ENCODE measurements at places on chromosomes 2 and 18.

DNA sequence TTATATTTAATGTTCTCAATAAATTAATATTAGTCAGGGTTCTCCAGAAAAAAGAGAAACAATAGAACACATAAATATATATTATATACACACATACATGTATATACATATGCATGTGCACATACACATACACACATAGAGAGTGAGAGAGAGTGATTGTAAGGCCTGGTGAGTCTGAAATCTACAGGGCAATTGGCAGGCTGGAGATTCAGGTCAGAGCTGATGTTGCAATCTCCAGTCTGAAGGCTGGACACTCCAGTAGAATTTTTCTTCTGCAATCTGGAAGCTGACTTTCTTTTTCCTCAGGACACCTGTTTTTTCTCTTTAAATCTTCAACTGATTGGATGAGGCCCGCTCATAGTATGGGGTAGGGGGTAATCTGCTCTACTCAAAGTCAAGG lies 3.2 kb downstream of the TMEM182 start:
- no peak for DNase-seq

DNA sequence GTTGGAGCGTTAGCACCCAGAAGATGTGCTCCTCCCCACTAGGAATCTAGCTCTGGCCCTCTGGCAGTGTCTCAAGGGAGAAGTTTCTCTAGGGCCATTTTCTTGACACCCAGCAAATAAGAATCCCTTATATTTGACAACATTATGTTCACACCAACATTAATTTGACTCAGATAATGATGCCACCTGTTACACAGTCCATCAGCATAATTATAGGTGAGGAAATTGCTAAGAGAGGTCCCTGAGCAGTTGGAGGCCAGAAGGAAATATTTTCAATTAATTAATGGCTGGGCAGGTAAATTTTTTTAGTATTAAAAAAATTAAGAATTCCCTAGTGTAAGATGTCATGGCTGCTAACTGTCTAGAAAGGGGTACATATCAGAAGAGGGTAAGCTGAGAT lies 36.5 kb downstream of the PRKCE start:
- DNase-seq, result no peak

GRCh38 chr2:186554429-186554828 lies 35.4 kb upstream of the ITGAV start:
- DNase-seq, result no peak

DNA sequence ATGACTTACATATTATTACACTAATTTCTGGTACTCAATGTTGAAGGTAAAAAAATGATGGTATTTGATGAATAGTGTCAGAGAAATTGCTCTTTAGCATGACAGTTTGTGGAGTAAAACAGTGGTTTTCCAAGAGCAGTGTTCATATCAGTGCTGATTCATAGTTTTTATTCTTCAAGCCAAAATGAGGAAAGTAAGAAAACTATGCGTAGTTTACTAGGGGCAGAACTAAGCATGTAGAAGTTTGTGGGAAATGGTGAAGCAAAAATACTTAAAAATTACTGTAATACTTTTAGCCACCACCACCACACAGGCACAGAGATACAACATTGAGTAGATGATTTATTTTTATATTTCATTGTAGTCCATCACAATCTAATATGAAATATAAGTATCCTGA lies 137.3 kb downstream of the ZNF804A start:
- no peak for DNase-seq

- no peak for DNase-seq
Measured at GRCh38 chr18:68679528-68679927, 35.4 kb downstream of the TMX3 start.

DNA sequence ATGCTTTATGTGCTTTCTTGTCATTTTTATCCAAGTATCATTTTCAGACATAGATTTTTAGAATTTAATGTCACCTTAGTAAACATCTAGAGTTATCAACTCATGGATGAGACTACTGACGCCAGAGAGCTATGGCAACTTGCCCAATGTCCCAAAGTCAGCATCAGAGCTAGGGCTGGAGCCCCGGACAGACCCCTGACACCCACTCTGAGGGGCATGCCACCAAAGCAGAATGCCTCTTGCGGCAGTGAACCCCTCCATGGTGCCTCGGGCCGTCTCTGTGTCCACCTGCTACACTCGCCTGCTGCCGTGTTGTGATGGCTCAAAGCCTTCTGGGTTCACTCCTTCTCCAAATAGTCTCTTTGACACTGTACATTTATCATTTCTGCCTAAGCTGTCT lies 5.4 kb downstream of the SIGLEC15 start:
- DNase-seq, result no peak

GRCh38 chr2:203830304-203831055 lies 37.1 kb upstream of the CTLA4 start:
- DNase-seq, result no peak

GRCh38 chr2:192957425-192957824 lies 762.7 kb upstream of the TMEFF2 start:
- no peak for DNase-seq

GRCh38 chr2:33476131-33476792 lies at the start of gene RASGRP3:
TSS of gene RASGRP3 (plus strand) at chr2:33476649. CDS start at chr2:33515137, 38,488 bp downstream.
- peak; percentile 90 for DNase-seq

DNA sequence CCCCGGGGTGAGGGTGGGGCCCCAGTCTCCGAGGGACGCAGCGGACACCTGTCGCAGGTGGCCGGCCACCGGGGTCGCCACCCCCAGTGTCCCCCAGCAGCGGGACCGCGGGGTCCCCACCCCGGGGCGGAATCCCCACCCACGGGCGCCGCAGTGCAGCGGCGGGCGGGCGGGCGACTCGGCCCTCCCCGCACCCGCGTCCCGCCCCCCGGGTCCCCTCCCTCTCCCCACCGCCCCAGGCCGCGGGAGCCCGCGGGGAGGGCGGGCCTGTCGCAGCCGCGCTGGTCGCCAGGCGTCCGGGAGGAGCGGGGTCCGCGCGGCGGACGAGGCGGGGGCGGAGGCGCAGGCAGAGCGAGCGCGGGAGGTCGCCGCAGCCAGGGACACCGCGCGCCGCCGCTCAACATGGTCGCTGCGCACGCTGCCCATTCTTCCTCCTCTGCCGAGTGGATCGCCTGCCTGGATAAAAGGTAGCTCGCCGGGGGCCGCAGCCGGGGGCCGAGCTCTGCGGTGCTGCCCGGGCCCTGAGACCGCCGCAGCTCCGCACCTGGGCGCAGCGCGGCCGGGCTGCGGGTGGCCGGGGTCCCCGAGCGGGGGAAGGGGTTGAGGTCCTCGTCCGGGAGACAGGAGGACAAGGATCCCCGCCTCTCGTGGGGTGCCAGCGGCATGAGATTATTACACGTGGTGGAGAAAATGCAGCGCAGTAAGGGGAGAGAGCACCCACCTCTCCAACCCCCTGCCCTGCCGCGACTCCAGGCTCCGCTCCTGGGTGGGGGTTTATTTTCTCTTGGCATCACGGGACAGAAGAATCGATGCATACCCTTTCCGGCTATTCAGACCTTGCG lies at the start of gene RAPGEF4:
Gene RAPGEF4 (plus strand): TSS at position 264 of the 842 bp plus-strand sequence. CDS start 139 bp downstream, at position 403.
- DNase-seq, result no peak

GRCh38 chr18:45521777-45522176 lies 93.5 kb upstream of the SLC14A2 start:
- DNase-seq, result no peak
